ENCODE measurements at places on chromosomes 7 and 10. TPM values are rescaled to one million over a fixed set of nuclear protein-coding genes. Genes with fewer than 3 reads are reported as not detected.

- DNase-seq, result no peak
Observed at GRCh38 chr10:107919626-107920235, 755.2 kb upstream of the SORCS1 start.

DNA sequence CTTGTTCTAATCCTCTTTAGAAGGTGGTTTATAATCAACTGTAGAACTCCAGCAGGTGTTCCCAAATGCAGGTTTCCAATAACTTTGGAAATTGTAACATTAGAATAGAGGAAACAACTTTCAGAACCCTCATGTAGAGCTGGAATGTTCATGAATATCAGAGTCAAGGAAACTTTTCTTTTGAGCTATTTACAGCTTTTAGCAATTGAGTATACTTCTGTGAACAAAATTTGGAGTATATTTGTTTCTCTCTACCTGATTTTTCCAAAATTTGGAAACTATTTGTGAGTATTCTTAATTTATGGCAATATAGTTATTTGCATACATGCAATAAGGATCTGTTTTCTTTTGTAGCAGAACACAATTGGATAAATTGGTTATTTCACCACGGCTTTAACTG is 2.8 kb upstream of the CFAP43 start:
- no peak for DNase-seq

GRCh38 chr7:124515106-124515830 is 250.3 kb downstream of the GPR37 start:
- no peak for DNase-seq

The KCND2 gene
- total RNA-seq, result not detected

The MEST gene
- 223 TPM for total RNA-seq

The MINDY4 gene
- total RNA-seq, result 0.85 TPM
